Chondrocyte (in vitro differentiated cells): ENCODE measurements at places on chromosomes 7 and 10.

DNA sequence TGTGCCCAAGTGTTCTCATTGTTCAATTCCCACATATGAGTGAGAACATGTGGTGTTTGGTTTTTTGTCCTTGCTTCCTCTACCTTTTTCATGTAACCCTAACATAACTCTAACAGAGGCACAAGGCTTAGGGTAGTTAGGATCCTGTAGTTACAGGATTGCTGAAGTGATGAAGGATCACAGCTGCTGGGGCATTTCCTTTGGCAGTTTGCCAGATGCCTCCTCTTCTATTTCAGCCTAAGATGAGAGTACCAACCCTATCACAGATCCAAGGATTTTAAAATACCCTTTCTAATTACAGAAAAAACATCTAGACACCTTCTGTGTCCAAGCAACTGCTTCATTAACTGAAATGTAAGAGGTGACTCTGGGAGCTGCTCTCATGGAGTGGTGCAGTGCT is 141.7 kb upstream of the COL1A2 start:
- H3K4me3 ChIP-seq = no peak overlapping the region
- DNase-seq = no peak
- no peaks in the 10 kb centered on the region for H3K27me3 ChIP-seq

GRCh38 chr7:56099653-56100052 is 6.6 kb downstream of the CHCHD2 start:
- no peaks in the 10 kb centered on the region for H3K27me3 ChIP-seq
- peaks cover 6% of the 10 kb centered on the region for H3K36me3 ChIP-seq
- peaks cover 3% of the 10 kb centered on the region for H3K4me1 ChIP-seq
- H3K4me3 ChIP-seq = no peak overlapping the region
- H3K27ac ChIP-seq = no peak overlapping the region

GRCh38 chr10:59708816-59709394 is 745 bp downstream of the SLC16A9 start:
- H3K27ac ChIP-seq = no peak overlapping the region
- no peaks in the 10 kb centered on the region for H3K36me3 ChIP-seq
- H3K4me3 ChIP-seq = peak overlapping the region; percentile 72
- peaks cover 4% of the 10 kb centered on the region for H3K4me1 ChIP-seq

DNA sequence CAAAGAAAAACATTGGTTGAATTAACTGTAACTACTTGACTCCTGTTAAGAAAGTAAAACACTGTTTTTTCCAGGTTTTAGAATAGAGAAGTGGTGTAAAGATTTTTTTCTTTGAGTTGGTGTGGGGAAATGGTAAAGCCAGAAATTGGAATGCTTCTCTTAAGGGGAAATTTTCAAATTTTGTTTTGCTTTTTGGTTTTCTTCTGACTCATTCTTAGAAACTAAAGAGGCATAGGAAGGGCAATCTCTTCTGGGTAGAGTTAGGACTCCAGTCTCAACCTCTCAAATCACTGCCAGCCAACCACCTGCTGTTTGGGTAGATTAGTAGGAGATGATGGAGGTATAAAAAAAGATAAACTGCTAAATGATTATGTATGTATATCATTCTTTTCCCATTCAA is 47.7 kb upstream of the STRIP2 start:
- no peak overlapping the region for H3K27ac ChIP-seq
- no peak overlapping the region for H3K4me3 ChIP-seq
- H3K36me3 ChIP-seq = no peaks in the 10 kb centered on the region
- no peaks in the 10 kb centered on the region for H3K27me3 ChIP-seq
- H3K4me1 ChIP-seq = peaks cover 5% of the 10 kb centered on the region

DNA sequence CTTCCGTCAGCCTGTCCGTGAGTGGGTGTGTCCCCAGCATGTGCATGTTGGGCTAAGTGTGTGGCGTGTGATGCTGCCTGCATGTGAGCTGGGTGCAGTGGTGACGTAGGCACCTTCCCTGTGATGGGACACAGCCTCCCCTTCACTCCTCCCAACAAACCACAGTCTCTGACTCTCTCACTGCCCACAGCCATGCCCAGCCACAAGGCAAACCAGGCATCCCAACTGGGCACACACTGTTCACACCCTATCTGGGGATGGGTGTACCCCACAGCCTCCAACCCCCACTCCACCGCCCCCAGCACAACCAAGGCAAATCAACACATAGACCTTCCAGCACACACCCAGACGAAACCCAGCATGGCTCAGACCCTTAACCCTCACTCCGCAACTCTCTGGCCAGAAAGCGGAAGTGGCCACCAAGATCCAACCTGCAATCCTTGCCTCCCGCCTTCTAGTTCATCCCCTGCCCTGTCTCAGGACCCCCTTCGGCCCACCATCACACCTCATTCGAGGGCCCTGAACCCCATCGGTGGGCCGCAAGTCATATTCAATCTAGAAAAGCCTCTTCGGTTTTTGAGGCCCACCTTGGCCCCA is 10.4 kb downstream of the PSD start:
- H3K4me3 ChIP-seq = peak overlapping the region; percentile 60
- H3K27me3 ChIP-seq = peaks cover 23% of the 10 kb centered on the region

- no peaks in the 10 kb centered on the region for H3K4me1 ChIP-seq
- DNase-seq = peak; percentile 58
- H3K36me3 ChIP-seq = no peaks in the 10 kb centered on the region
- no peak overlapping the region for H3K27ac ChIP-seq
Measured at GRCh38 chr7:157739031-157739430, 402.2 kb downstream of the DNAJB6 start.

DNA sequence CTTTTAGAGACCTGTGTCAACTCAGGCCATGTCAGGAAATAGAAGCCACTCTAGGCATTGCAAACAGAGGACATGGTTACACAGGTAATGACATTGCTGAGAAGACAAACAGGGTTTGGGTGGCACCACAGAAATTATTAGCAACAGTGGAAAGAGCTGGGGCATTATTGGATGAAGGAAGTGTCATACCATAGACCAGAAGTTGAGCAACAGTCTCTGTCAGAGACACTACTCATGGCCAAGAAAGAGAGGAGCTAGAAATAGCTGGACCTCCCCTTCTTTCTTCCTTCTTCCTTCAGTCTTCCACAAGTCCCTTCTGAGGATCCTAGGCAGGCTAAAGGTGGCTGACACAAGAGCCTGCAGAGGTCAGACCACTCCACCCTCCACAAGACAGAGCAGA is 4.2 kb upstream of the LIPA start:
- no peak overlapping the region for H3K27ac ChIP-seq
- H3K4me3 ChIP-seq = no peak overlapping the region
- H3K4me1 ChIP-seq = peaks cover 10% of the 10 kb centered on the region
- H3K27me3 ChIP-seq = peaks cover 5% of the 10 kb centered on the region
- H3K36me3 ChIP-seq = no peaks in the 10 kb centered on the region

- H3K27me3 ChIP-seq = no peaks in the 10 kb centered on the region
- no peak for DNase-seq
- no peak overlapping the region for H3K27ac ChIP-seq
- no peak overlapping the region for H3K4me3 ChIP-seq
- H3K4me1 ChIP-seq = peaks cover 18% of the 10 kb centered on the region
Measured at GRCh38 chr10:60376221-60377041, 13.2 kb downstream of the ANK3 start.

- peaks cover 15% of the 10 kb centered on the region for H3K36me3 ChIP-seq
- peaks cover 3% of the 10 kb centered on the region for H3K4me1 ChIP-seq
- no peak for DNase-seq
- H3K4me3 ChIP-seq = no peak overlapping the region
- H3K27me3 ChIP-seq = no peaks in the 10 kb centered on the region
Measured at GRCh38 chr10:122990278-122990677, 10.1 kb downstream of the PSTK start.

DNA sequence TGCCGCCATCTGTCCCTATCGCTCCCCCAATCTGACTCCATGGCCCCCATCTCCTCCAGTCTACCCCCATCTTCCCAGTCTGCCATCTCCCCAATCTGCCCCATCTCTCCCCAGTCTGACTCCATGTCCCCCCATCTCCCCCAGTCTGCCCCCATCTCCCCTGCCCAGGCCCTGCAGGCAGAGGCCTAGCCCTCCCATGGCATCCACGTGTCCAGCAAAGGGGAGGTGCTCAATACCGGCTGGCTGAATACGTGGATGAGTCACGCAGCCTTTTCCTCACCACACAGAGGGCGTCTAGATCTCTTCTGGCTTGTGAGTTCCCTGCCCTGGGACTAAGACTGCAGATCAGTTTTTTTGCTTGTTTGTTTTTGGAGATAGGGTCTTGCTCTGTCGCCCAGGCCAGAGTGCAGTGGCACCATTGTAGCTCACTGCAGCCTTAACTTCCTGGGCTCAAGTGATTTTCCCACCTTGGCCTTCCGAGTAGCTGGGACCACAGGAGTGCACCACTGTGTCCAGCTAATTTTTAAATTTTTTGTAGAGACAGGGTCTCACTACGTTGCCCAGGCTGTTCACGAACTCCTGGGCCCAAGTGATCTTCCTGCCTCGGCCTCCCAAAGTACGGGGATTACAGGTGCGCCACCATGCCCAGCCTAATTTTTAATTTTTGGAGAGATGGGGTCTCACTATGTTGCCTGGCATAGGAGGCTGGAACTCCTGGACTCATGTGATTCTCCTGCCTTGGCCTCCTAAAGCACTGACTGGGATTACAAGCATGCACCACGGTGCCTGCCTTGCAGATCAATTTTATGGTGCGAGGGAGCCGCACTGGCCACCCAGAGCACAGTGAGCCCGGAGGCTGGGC is 15.3 kb upstream of the GPR146 start:
- peaks cover 22% of the 10 kb centered on the region for H3K4me1 ChIP-seq
- H3K4me3 ChIP-seq = peak overlapping the region; percentile 31
- peak; percentile 90 for DNase-seq
- H3K36me3 ChIP-seq = peaks cover 2% of the 10 kb centered on the region
- no peaks in the 10 kb centered on the region for H3K27me3 ChIP-seq

- H3K27ac ChIP-seq = no peak overlapping the region
- H3K36me3 ChIP-seq = no peaks in the 10 kb centered on the region
- H3K4me3 ChIP-seq = no peak overlapping the region
- peaks cover 10% of the 10 kb centered on the region for H3K4me1 ChIP-seq
Measured at GRCh38 chr10:43044961-43045621, 31.8 kb upstream of the RET start.

- H3K4me3 ChIP-seq = peak overlapping the region; percentile 51
- no peak overlapping the region for H3K27ac ChIP-seq
- H3K4me1 ChIP-seq = peaks cover 9% of the 10 kb centered on the region
- no peaks in the 10 kb centered on the region for H3K36me3 ChIP-seq
Measured at GRCh38 chr10:97095701-97096260, 90.0 kb downstream of the SLIT1 start.

DNA sequence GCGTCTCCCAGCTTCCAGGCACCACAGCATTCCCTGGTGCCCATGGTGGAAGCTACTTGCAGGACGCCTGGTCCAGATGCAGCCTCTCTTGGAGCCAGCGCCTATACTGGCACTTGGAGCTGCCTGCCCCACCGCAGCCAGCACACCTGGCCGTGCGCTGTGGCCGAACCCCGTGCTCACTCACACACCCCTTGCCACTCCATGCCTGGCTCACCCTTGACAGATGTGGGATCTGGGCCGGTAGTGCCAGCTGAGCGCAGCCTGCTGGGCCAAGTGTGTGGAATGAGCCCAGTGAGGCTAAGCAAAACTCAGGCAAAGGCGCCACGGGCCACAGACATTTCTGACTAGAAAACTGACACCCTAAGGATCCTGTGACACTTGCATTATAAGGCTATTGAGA is 884.8 kb downstream of the LRMDA start:
- H3K27ac ChIP-seq = no peak overlapping the region
- no peak overlapping the region for H3K4me3 ChIP-seq
- H3K27me3 ChIP-seq = no peaks in the 10 kb centered on the region
- DNase-seq = no peak
- peaks cover 8% of the 10 kb centered on the region for H3K36me3 ChIP-seq

- no peak for DNase-seq
- peaks cover 8% of the 10 kb centered on the region for H3K36me3 ChIP-seq
- H3K4me1 ChIP-seq = peaks cover 15% of the 10 kb centered on the region
- no peak overlapping the region for H3K27ac ChIP-seq
- no peak overlapping the region for H3K4me3 ChIP-seq
Measured at GRCh38 chr10:34131152-34131551, 683.9 kb downstream of the PARD3 start.

DNA sequence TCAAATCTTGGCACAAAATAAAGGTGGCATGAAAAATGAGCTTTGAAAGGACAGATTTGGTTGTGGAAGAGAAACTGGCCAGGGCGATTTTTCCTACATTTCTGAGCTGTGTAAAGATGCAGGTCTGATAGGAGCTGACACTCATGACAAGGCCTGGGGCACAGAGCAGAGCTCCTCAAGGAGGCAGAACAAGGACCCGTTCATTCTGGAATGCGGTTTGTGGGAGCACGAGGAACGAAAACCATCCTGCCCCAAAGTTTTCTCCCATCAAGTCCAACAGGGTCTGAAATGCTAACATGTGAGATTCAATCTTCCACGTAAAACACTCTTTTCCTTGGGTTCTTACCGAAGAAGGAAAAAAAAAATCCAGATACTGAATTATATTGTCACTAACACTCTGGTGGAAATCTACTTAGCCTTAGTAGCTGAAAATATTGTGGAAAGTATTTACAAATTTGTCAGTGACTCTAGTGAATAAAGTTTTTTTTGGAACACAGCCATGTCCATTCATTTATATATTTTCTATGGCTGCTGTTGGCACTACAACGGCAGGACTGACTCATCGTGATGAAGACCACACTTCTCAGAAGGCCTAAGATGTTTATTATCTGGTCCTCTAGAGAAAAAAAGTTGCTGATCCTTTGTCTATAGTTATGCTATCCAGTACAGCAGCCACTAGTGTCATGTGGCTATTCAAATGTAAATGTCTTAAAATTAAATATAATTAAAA is 215.7 kb downstream of the BAMBI start:
- H3K27ac ChIP-seq = peak overlapping the region; percentile 34
- no peak overlapping the region for H3K4me3 ChIP-seq
- H3K27me3 ChIP-seq = no peaks in the 10 kb centered on the region
- no peak for DNase-seq
- peaks cover 10% of the 10 kb centered on the region for H3K4me1 ChIP-seq

DNA sequence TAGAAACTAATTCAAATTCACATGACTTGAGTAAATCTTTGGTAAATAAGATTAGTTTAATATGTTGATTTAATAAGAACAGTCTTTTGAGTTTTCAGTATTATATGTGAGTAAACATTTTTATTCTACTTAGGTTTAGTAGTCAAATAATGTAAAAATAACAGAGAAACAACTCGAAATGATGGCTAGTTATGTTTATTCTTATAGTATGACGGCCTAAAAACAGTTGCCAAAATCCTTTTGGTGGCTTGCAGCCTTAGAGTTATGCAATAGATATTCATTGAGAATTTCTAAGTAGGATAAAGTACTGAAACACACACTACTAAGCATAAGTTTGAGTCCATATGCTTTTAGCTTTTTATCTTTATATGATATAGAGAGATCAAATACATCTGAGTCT is 184.8 kb downstream of the GNAI1 start:
- no peaks in the 10 kb centered on the region for H3K36me3 ChIP-seq
- no peak overlapping the region for H3K4me3 ChIP-seq
- H3K4me1 ChIP-seq = peaks cover 13% of the 10 kb centered on the region
- H3K27ac ChIP-seq = no peak overlapping the region
- no peak for DNase-seq
- H3K27me3 ChIP-seq = no peaks in the 10 kb centered on the region

DNA sequence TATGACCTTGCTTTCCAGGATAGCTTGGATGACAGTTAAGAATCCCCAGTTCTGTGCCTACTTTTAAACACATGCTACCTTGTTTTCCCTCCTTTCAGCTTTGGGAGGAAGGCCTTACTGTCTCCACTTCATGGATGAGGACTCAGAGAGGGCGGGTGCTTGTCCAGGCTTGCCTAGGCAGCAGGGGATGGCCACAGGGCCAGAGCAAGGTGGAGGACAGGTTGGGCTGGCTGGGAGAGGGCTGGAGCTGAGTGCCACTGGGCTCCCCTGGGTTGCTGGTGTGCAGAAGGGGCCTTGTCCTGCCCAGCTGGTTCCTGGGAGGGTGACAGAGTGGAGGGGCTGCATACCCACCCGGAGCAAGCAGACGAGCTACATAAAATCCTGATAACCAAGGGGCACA is 117.8 kb downstream of the GRK5 start:
- no peaks in the 10 kb centered on the region for H3K27me3 ChIP-seq
- H3K4me3 ChIP-seq = no peak overlapping the region
- no peak overlapping the region for H3K27ac ChIP-seq
- H3K36me3 ChIP-seq = peaks cover 3% of the 10 kb centered on the region
- H3K4me1 ChIP-seq = no peaks in the 10 kb centered on the region
- DNase-seq = no peak
